ENCODE measurements at places on chromosomes 3 and 15.

DNA sequence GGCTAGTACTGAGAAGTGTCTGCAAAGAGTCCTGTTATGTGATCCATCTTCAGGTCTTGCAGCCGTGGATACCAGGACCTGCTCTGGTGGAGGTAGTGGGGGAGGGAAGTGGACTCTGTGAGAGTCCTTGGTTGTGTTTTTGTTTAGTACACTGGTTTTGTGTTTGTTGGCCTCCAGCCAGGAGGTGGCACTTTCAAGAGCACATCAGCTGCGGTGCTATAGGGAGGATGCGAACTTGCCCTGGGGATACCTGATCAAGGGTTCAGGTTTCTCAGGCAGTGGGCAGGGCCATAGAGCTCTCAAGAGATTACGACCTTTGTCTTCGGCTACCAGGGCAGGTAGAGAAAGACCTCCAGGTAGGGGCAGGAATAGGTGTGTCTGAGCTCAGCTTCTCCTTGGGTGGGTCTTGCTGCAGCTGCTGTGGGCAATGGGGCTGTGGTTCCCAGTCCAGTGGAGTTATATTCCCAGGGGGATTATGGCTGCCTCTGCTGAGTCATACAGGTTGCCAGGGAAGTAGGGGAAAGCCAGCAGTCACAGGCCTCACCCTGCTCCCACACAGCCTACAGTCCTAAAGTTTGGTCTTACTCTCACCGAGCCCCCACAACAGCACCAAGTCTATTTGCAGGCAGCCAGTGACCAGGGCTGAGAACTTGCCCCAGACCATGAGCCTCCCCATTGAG is 132.8 kb upstream of the NPHP3 start:
- H3K36me3 ChIP-seq = no peaks in the 10 kb centered on the region
- no peak overlapping the region for H3K27ac ChIP-seq

GRCh38 chr15:93159930-93160329 is 70.9 kb upstream of the RGMA start:
- H3K4me1 ChIP-seq = no peaks in the 10 kb centered on the region
- H3K27me3 ChIP-seq = no peaks in the 10 kb centered on the region

- no peak overlapping the region for H3K4me3 ChIP-seq
- no peaks in the 10 kb centered on the region for H3K27me3 ChIP-seq
- no peak for DNase-seq
- H3K36me3 ChIP-seq = peaks cover 61% of the 10 kb centered on the region
Measured at GRCh38 chr3:186974824-186975313, 44.5 kb downstream of the ST6GAL1 start.

GRCh38 chr15:52303093-52303772 is 7.6 kb upstream of the MYO5C start:
- no peak for DNase-seq
- no peaks in the 10 kb centered on the region for H3K4me1 ChIP-seq
- no peaks in the 10 kb centered on the region for H3K27me3 ChIP-seq
- H3K27ac ChIP-seq = no peak overlapping the region
- H3K36me3 ChIP-seq = no peaks in the 10 kb centered on the region

- H3K4me3 ChIP-seq = no peak overlapping the region
- DNase-seq = no peak
- no peaks in the 10 kb centered on the region for H3K4me1 ChIP-seq
Measured at GRCh38 chr3:89571707-89572106, 464.3 kb downstream of the EPHA3 start.

DNA sequence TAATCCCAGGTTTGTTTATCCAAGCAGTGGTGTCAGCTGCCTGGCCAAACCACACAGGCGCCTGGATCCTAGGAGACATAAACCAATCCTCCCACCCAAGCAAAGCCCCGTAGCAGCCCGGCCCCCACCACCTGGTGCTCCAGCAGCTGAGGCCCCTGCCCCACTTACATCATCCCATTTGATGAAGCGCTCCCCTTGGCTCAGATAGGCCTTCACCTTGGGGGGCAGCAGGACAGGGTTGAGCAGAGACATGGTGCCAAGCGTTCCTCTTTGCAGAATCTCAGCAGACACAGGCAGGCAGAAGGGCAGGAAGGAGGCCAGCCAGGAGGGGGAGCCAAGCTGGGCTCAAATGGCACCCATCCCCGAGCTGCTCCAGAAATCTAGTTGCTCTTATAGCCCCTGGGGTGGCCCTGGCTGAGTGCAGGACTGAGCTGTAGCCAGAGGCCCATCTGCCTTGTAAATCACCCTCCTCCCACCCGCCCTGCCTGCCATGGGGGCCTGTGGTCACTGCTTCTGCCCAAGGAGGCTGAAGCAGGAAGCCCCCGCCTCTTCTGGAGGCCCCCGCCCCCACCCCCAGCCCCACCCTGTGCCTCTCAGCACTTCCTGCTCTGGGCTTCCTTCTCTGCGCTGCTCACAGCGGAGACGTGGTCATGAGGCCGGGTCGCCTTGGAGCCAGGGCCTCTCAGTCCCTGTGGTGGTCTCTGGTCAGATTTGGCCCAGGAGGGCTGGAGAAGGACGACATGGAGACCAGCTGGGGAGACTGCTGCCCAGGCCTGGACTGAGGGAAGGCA is at the start of gene PLCB2:
PLCB2 (minus strand) TSS at position 515 of the 791 bp plus-strand sequence; CDS start at position 252, 263 bp downstream.
- H3K4me1 ChIP-seq = peaks cover 19% of the 10 kb centered on the region
- no peak for DNase-seq
- H3K36me3 ChIP-seq = no peaks in the 10 kb centered on the region
- peaks cover 6% of the 10 kb centered on the region for H3K27me3 ChIP-seq

DNA sequence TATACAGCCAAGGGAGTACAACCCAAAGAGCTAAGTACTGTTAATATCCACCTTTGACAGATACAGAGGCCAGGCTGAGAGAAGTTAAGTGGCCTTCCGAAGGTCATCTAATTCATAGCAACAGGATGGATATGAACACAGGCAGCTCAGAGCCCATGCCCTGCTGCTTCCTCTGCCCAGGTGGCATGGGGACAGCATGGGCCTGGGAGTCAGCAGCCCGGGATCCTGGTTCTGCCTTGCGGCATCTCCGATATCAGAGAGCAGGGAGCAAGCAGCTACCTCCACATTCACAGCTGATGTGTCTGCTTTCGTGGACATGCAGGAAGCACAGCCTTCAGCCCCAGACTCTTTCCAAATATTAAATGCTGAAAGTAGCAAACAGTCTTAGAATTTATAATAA is 55.6 kb downstream of the STARD5 start:
- H3K27ac ChIP-seq = no peak overlapping the region
- DNase-seq = no peak
- H3K4me1 ChIP-seq = no peaks in the 10 kb centered on the region
- H3K27me3 ChIP-seq = no peaks in the 10 kb centered on the region
- H3K4me3 ChIP-seq = no peak overlapping the region
- H3K36me3 ChIP-seq = no peaks in the 10 kb centered on the region

- no peaks in the 10 kb centered on the region for H3K4me1 ChIP-seq
- no peak overlapping the region for H3K27ac ChIP-seq
- H3K4me3 ChIP-seq = no peak overlapping the region
- no peaks in the 10 kb centered on the region for H3K27me3 ChIP-seq
- H3K36me3 ChIP-seq = no peaks in the 10 kb centered on the region
Measured at GRCh38 chr3:118495206-118495605, 539.4 kb downstream of the IGSF11 start.

DNA sequence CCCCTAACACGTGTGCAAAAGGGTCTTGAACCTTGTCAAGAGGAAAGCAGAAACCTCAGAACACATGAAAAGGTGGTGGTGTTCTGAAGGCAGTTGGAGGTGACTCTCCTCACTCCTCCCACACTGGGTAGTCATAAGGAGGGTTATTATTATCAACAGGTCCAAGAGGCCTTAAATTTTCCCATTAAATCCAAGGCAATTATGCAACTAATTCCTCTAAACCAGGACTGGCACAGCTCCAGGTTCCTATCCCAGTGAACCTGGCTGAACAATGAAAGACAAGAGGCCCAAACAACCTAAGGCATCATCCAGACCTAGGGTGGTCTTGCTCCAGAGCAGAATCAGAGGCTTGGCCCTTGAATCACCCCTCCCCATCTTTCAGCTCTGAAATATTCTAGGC is 15.0 kb downstream of the MYLK start:
- H3K36me3 ChIP-seq = no peaks in the 10 kb centered on the region
- H3K4me3 ChIP-seq = no peak overlapping the region
- no peaks in the 10 kb centered on the region for H3K27me3 ChIP-seq

- H3K4me1 ChIP-seq = 0 out of 2 replicates have a peak, but pooled peaks cover 4% of the 10 kb centered on the region
- H3K36me3 ChIP-seq = no peaks in the 10 kb centered on the region
- no peaks in the 10 kb centered on the region for H3K27me3 ChIP-seq
- no peak overlapping the region for H3K27ac ChIP-seq
- no peak overlapping the region for H3K4me3 ChIP-seq
Measured at GRCh38 chr3:115876876-115877614, 253.7 kb downstream of the GAP43 start.

- H3K27ac ChIP-seq = no peak overlapping the region
- no peaks in the 10 kb centered on the region for H3K36me3 ChIP-seq
- H3K27me3 ChIP-seq = no peaks in the 10 kb centered on the region
- DNase-seq = no peak
- H3K4me1 ChIP-seq = peaks cover 3% of the 10 kb centered on the region
Measured at GRCh38 chr3:197811343-197811742, 20.3 kb downstream of the LRCH3 start.

DNA sequence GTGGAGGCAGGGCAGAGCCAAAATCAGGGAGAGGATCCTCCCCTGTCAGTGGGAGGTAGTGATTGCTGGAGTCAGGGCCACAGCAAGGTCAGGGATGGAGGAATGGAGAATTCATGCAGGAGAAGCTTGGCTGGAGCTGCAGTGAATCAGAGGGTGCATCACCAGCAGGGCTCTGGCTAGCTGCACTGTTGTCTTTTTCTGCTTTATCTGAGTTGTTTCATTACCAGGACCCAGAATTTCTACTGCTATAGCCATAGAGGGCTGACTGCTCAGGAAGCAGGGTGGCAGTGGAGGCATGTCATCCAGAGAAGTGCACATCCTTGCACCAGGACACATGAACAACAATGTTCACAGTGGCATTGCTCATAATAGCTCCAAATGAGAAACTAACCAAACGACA is 113.5 kb upstream of the GALNT15 start:
- H3K4me3 ChIP-seq = no peak overlapping the region
- H3K27me3 ChIP-seq = no peaks in the 10 kb centered on the region
- no peak for DNase-seq
- no peaks in the 10 kb centered on the region for H3K36me3 ChIP-seq

GRCh38 chr15:83899670-83900069 is 245.7 kb downstream of the ADAMTSL3 start:
- no peak overlapping the region for H3K27ac ChIP-seq
- H3K27me3 ChIP-seq = no peaks in the 10 kb centered on the region
- H3K4me1 ChIP-seq = no peaks in the 10 kb centered on the region
- H3K4me3 ChIP-seq = no peak overlapping the region
- no peak for DNase-seq

DNA sequence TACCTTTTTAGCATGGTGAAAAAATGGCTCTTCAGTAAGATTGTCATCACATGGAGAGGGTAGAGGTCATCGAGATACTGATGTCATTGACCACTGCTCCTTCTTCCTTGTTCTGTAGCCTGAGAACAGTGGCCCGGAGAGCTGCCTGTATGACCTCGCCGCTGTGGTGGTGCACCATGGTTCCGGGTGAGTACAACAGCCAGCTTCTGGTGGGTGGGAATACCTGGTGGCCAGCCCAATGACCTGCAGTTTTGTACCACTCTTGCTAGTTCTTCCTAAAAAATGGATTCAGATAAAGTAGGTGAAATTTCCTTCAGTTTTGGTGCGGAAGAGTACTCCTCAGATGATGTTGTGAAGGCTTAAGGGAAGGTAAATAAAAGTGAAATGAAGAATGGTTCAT is 8.4 kb upstream of the FBXL22 start:
- H3K4me1 ChIP-seq = no peaks in the 10 kb centered on the region
- DNase-seq = no peak
- H3K27me3 ChIP-seq = no peaks in the 10 kb centered on the region
- H3K4me3 ChIP-seq = no peak overlapping the region
- no peaks in the 10 kb centered on the region for H3K36me3 ChIP-seq

- H3K4me1 ChIP-seq = peaks cover 4% of the 10 kb centered on the region
- DNase-seq = no peak
- H3K27me3 ChIP-seq = no peaks in the 10 kb centered on the region
- peak overlapping the region; percentile 82 for H3K27ac ChIP-seq
Measured at GRCh38 chr3:184315543-184315867, 1.1 kb downstream of the EIF4G1 start.

- no peak overlapping the region for H3K27ac ChIP-seq
- no peaks in the 10 kb centered on the region for H3K4me1 ChIP-seq
- H3K4me3 ChIP-seq = no peak overlapping the region
- no peak for DNase-seq
Measured at GRCh38 chr3:136667081-136667480, 85.1 kb downstream of the STAG1 start.

DNA sequence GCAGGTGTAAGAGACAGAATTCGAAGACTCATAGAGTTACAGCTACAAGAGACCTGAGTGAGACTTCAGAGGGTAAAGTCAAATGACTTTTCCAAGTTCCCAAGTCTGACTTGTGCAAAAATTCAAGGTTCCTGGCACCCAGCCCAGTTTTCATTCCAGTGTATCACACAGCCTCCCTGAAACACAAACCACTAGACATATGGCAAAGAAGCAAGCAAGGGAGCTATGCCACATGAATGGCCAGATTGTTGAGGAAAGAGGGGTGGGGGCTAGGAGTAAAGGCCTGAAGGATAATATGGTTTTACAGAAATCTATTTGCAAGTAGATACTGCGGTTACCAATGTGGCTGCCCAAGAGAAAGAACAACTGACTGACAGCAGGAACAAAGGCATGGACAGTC is 301.2 kb downstream of the MECOM start:
- no peaks in the 10 kb centered on the region for H3K27me3 ChIP-seq
- DNase-seq = no peak
- no peaks in the 10 kb centered on the region for H3K4me1 ChIP-seq
- no peak overlapping the region for H3K27ac ChIP-seq
- H3K4me3 ChIP-seq = no peak overlapping the region
- H3K36me3 ChIP-seq = no peaks in the 10 kb centered on the region

DNA sequence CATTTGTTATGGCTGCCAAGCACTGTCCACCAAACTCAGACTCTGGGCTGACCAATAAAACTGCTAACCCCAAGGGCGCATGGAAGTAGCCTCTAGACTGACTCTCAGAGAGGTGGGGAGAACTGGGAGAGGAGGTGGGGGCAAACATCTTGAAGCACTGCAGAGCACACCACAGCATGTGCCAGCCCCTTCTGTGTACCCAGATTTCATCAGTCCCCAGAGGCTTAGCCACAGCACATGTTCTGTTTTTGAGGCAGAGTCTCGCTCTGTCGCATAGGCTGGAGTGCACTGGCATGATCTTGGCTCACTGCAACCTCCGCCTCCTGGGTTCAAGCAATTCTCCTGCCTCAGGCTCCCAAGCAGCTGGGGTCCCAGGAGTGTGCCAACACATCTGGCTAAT is 119.5 kb upstream of the SPATA12 start:
- H3K36me3 ChIP-seq = no peaks in the 10 kb centered on the region
- no peak overlapping the region for H3K27ac ChIP-seq
- H3K4me1 ChIP-seq = no peaks in the 10 kb centered on the region
- no peak overlapping the region for H3K4me3 ChIP-seq
